ENCODE measurements at places on chromosomes 5 and 9. TPM values are rescaled to one million over a fixed set of nuclear protein-coding genes. Genes with fewer than 3 reads are reported as not detected.

FCN1 gene
- not detected for total RNA-seq

OR2S2 gene
- total RNA-seq = not detected

FOXI1 gene
- not detected for total RNA-seq

PCDHGA8 gene
- 4.6 TPM for total RNA-seq

PCDHGB4 gene
- 10.4 TPM for total RNA-seq

GKAP1 gene
- total RNA-seq = 22.0 TPM

DNA sequence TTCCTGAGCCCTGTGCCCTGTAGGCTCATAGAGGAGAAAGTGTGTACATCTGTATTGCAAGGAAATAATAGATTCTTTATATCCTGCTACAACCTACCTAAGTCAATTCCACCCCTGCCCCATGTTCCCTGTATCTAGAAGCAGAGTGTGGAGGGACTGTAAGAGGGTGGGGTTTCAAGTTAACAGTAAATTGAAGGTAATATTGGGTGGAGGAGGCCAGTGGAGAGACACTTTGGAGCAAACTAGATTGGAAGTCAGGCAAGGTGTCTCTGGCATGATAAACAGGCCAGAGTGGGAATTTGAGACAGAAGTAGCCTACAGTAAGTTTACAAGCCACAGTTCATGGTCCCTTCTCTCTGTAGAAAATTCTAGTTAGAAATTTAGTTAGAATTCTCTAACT lies 2.3 kb upstream of the HEMGN start:
- DNase-seq = no peak

DNA sequence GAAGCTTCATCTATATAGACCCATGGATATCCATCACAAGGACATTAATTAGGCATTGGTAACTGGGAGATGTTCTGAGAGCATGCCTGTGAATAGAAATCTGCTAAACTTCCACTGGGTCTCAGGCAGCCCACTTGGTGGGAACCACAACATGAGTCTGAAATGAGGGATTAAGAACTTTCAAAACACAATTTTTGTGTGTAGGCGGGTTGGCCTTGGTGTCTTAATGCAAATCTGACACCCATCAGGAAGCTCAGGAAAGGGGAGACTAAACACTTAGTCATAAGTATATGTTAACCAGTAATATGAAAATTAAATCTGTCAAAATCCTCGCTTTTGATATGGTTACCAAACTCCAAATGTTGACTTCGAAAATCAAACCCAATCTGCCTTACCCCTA lies 113.2 kb downstream of the FANCC start:
- no peak for DNase-seq

DNA sequence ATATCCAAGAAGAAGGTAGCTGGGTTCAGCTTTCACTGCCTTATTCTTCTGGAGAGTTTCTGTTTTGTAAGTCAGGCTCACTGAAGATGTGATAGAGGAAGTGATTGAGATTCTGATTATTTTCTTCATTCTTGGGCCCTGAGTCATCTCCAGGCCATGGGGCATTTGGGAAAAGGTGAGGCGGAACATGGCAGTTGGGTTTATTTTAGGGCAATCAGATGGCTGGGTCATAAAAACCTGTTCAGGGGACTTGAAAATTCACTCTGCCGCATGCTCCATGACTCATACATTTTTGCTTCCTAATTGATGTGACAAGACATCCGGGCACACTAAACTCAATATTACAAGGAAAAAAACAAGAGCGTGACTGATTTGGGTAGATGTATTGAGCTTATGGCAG lies 265.7 kb upstream of the KLF4 start:
- DNase-seq = peak; percentile 12

GRCh38 chr9:130104491-130105193 lies 50.9 kb downstream of the GPR107 start:
- no peak for DNase-seq

DNA sequence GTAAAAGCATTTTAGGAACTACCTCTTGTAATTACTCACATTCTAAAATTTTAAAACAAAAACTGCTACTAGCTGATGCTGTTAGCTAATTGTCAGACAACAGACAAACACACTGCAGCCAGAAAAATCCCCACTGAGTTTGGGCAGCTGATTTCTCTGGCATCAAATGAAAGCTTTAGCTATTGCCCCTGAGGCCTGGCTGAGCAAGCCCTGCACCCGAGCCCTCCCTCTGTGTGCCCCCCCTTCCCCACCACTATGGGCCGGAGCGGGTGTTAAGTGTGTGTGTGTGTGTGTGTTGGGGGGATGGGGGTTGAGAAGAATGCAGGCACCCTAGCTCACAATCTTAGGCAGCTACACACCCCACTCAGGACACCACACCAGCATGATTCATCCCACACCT lies 2.4 kb downstream of the NEUROG1 start:
- DNase-seq = no peak

DNA sequence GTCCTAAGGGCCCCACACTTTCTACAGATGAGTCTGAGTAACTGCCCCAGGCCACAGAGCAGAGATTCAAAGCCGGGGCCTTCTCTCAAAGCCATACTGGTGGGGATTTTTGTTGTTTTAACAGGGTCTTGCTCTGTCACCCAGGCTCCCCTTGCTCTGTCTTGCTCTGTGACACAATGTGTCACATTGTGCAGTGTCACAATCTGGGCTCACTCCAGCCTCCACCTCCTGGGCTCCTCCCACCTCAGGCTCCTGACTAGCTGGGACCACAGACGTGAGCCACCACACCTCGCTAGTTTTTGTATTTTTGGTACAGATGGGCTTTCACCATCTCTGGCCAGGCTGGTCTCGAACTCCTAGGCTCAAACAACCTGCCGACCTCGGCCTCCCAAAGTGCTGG lies 8.6 kb downstream of the AGPAT2 start:
- no peak for DNase-seq

GRCh38 chr5:4831325-4831724 lies 308.8 kb upstream of the ADAMTS16 start:
- no peak for DNase-seq

DNA sequence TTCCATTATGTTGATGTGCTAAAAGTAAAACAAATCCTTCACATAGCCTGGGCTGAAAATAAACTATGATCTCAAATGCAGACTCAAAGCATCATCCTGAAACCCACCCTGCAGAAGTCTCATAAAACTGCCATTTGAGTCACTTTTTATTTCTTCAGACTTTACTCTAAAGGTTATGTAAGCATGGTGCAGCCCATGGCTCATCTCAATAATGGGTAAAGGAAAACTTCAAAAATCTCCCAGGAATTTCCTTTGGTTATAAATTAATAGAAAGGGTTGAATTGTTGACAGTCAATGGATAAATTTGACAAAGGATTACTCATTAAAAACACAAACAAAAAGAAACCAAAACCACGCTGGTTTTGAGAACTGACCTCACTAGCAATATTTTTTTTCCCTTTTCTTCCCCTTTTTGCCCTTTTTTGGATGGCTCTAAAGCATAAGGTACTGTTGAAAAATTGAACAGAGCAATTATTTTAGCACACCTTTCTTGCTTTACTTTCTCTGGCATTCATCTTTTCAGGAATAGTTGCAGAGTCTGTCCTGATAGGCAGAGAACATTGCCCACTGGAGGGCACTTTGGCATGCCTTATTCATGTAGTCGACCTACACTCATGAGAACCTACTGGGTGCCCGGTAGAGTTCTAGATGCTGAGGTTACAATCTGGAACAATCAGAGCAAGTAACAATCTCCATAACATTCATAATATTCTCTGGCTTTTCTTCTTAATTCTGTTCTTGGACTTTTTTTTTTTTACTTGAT lies 191.4 kb downstream of the TMEM167A start:
- no peak for DNase-seq

- DNase-seq = no peak
Observed at GRCh38 chr9:76359365-76359764, 34.9 kb downstream of the RFK start.

GRCh38 chr5:91840412-91840811 lies 457.3 kb upstream of the ARRDC3 start:
- no peak for DNase-seq

DNA sequence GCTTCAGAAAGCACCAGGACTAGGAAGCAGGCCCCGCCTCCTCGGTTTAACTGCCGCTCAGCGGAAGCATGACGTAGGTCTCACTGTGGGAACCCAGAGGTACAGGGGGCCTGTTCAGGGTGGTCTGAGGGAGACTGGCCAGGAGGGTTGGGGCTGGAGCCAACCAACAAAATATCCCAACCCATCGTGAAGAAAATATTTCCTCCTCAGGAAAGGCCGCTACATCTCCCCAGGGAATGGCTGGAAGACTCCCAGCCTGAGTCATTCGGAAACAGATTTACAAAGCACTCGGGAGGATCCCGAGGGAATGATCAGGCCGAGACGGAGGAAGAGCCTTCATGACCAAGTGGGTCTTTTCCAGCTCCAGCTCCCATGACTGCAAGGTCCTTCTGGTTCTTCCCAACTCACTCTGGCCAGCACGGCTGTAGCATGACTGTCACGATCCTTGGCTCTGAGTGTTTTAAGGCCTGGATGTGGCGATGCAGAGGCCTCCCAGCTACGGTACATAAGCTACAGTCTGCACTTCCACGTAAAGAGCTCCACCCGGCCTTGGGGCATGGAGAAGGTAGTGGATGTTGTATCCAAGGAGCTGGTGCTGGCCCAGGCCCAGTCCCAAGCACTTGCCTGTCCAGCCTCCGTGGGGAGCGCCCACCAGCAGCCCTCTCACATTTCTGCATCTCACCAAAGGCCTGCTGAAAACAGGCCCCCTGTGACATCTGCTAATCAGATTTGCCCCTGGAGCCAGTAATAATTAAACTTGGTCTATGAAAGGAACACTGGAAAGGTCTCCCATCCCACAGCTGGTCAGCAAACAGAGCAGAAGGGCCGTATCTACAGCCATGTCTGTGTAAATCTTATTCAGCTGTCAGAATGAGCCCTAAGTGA lies 100.6 kb downstream of the LHFPL2 start:
- DNase-seq = peak; percentile 45

DNA sequence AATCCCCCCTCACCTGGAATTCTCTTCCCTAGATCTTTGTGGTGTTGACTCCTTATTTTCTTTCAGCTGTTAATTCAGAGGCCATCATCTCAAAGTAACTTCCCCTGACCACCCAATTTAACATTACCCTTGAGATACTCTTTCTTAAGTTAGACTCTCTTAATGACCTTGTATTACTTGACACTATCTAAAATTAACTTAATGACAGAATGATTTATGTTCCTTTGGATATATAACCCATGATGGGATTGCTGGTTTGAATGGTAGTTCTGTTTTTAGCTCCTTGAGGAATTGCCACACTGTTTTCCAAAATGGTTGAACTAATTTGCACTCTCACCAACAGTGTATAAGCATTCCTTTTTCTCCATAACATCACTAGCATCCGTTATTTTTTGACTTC lies 298.0 kb downstream of the NNT start:
- no peak for DNase-seq

DNA sequence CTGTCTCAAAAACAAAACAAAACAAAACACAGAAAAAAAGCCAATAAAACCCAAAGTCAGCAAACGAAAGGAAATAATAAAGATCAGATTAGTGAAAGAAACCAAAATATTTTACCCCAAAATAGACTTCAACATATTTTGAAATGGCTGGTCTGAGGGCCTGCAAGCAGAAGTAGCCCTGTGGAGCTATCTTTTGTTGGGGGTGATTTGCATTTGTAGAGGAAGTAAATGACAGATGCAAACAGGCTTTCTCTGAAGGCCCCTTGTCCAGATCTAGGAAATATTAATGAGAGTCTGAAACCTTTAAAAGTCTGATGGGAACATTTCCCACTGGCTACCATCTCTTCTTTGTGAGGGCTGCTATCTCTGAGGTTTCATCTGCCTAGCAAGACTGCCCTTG lies 74.0 kb downstream of the GCNT4 start:
- DNase-seq = no peak

Data from thyroid gland (tissue), 4 donors.